ENCODE measurements at places on chromosomes 13 and 19. TPM values are rescaled to one million over a fixed set of nuclear protein-coding genes. Genes with fewer than 3 reads are reported as not detected.

GRCh38 chr13:20869540-20869939, 33.0 kb downstream of the XPO4 start:
- DNase-seq = no peak

The SYCN gene
- not detected for total RNA-seq

DNA sequence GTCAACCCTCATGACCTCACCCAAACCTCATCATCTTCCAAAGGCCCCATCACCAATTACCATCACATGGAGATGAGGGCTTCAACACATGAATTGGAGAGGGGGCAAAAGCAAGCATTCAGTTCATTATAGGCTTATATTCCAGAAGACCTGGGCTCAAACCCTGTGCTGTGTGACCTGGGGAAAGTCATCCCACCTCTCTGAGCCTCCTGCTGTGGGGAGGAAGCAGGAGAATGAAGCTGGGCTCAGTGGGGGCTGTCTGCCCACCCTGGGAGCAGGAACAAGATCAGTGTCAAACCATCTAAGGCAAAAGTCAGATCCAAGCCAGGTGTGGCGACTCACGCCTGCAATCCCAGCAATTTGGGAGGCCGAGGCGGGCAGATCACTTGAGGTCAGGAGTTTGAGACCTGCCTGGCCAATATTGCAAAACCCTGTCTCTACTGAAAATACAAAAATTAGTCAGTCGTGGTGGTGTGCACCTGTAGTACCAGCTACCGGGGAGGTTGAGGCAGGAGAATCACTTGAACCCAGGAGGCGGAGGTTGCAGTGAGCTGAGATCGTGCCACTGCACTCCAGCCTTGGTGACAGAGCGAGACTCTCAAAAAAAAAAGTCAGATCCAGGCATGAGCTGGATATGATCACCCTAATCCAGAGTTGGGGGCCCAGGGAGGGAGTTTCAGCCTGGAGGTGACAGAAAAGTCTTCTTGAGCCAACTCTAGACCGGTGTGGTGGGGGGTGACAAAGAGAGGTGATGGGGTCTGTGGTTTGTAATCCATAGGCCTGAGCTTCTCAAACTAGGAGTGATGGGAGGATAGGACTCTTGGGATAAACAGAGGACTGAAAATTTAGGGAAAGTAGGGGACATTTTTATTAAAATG, 1.6 kb upstream of the TPM4 start:
- no peak for DNase-seq

- no peak for DNase-seq
These were observed 20.4 kb downstream of the RBM26 start for GRCh38 chr13:79385694-79386093.

GRCh38 chr13:49569993-49570689, 15.2 kb downstream of the RCBTB1 start:
- DNase-seq = no peak
